Memory B cell (primary cell): ENCODE measurements at places on chromosomes 6 and 20.

DNA sequence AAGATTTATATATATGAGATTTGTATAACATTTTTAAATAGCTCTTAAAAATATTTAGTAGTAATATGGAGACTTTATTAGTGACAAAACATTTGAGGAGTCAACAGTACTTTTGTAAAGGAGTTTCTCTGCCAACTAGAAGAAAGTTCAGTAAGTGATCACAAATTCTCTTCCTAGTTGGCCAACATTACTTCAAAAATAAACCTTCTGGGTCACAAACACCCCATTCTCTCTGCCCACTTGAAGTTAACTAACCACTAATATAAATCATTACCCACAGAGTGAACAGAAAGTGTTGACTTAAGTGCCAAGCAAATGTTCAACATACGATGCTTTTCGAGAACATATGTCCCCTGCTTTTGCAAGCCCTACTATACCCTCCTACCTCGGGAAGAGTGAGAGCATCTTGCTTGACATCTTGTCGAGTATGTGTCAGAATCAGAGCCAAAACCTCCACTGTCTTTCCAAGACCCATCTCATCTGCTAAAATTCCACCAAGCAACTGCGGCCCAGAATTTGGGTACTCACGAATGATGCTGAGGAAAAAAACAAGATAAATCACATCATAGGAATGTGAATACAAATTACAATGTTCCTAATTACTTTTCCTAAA is 16.9 kb downstream of the SHPRH start:
- peaks cover 3% of the 10 kb centered on the region for H3K4me1 ChIP-seq
- H3K36me3 ChIP-seq = peaks cover 37% of the 10 kb centered on the region
- DNase-seq = no peak

DNA sequence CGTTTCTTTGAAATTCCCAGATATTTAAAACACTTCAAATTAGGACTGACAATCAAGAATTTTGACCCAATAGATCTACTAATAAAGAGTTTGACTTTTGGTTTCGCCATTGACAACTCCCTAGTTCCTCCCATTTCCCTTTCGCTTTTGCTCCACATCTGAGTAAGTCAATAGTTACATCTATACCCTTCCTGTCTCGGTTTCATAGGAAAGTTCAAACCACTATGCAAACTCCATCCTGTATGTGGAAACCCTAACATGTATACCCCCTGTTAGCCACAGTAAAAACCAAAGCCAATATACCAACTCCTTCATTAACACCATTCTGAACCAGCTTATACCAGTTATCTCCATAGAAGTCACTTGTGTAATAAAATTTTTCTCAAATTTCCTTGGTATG is 311.1 kb downstream of the MMUT start:
- no peaks in the 10 kb centered on the region for H3K4me1 ChIP-seq
- DNase-seq = no peak
- H3K27ac ChIP-seq = no peak overlapping the region
- H3K4me3 ChIP-seq = no peak overlapping the region
- no peaks in the 10 kb centered on the region for H3K27me3 ChIP-seq

DNA sequence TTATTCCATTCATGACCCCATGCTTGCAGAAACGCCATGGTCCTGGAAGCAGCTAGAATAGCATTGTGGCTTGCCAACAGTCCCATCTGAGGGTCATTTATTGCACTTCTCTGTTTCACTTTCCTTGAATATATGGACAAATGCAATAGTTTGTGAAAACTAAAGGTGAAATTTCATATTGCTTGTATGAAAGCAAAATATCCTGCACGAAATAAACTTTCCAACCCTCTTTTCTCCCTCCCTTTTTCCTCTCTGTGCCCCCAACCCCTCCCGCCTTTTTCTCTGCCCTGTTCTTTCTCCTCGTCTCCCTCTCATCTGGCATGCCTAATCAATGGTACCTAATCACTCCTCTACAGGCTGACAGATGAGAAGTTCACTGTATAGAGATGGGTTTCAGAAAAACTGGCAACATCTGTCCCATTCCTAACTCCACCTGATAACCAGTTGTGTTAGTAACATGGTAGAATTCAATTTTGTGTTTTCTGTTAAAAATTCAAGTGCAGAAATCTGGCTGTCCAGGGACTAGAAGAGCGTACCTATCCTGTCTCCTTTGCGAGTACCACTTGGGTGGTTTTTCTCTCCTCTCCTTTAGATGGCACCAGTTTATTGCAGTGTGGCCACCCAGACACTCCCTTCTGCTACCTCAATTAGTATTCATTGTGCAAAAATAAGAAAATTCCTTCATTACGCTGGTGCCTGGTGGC is 198.6 kb downstream of the FOXA2 start:
- H3K4me3 ChIP-seq = no peak overlapping the region
- H3K4me1 ChIP-seq = peaks cover 3% of the 10 kb centered on the region
- DNase-seq = no peak
- H3K36me3 ChIP-seq = no peaks in the 10 kb centered on the region
- H3K27ac ChIP-seq = no peak overlapping the region
- H3K27me3 ChIP-seq = no peaks in the 10 kb centered on the region

GRCh38 chr20:15818651-15819071 is 754.6 kb downstream of the KIF16B start:
- no peak overlapping the region for H3K27ac ChIP-seq
- no peaks in the 10 kb centered on the region for H3K4me1 ChIP-seq
- H3K4me3 ChIP-seq = no peak overlapping the region
- no peak for DNase-seq
- H3K36me3 ChIP-seq = no peaks in the 10 kb centered on the region

GRCh38 chr6:14966906-14967711 is 278.8 kb upstream of the JARID2 start:
- no peaks in the 10 kb centered on the region for H3K27me3 ChIP-seq
- no peaks in the 10 kb centered on the region for H3K36me3 ChIP-seq
- no peak overlapping the region for H3K4me3 ChIP-seq
- H3K27ac ChIP-seq = no peak overlapping the region
- H3K4me1 ChIP-seq = peaks cover 4% of the 10 kb centered on the region
- no peak for DNase-seq

GRCh38 chr6:25637960-25638434 is 14.0 kb upstream of the SCGN start:
- no peak overlapping the region for H3K4me3 ChIP-seq
- no peak for DNase-seq
- H3K4me1 ChIP-seq = no peaks in the 10 kb centered on the region
- H3K27ac ChIP-seq = no peak overlapping the region
- peaks cover 16% of the 10 kb centered on the region for H3K27me3 ChIP-seq
- no peaks in the 10 kb centered on the region for H3K36me3 ChIP-seq

- H3K4me1 ChIP-seq = no peaks in the 10 kb centered on the region
- no peak for DNase-seq
- peaks cover 9% of the 10 kb centered on the region for H3K27me3 ChIP-seq
- H3K4me3 ChIP-seq = no peak overlapping the region
- H3K36me3 ChIP-seq = no peaks in the 10 kb centered on the region
Observed at GRCh38 chr20:9503526-9504245, 10.7 kb upstream of the LAMP5 start.

GRCh38 chr20:17012546-17013226 is 214.2 kb upstream of the PCSK2 start:
- no peak overlapping the region for H3K4me3 ChIP-seq
- no peaks in the 10 kb centered on the region for H3K4me1 ChIP-seq
- no peak overlapping the region for H3K27ac ChIP-seq
- H3K36me3 ChIP-seq = no peaks in the 10 kb centered on the region

- peak; percentile 14 for DNase-seq
- no peak overlapping the region for H3K4me3 ChIP-seq
- H3K27ac ChIP-seq = no peak overlapping the region
Observed at GRCh38 chr6:125888989-125889656, 67.4 kb upstream of the HINT3 start.

GRCh38 chr6:142213402-142213801 is 66.3 kb downstream of the VTA1 start:
- DNase-seq = no peak
- no peaks in the 10 kb centered on the region for H3K4me1 ChIP-seq
- H3K4me3 ChIP-seq = no peak overlapping the region
- peaks cover 46% of the 10 kb centered on the region for H3K36me3 ChIP-seq
- H3K27ac ChIP-seq = no peak overlapping the region
